ENCODE measurements at places on chromosomes 11 and 22. TPM values are rescaled to one million over a fixed set of nuclear protein-coding genes. Genes with fewer than 3 reads are reported as not detected.

- DNase-seq, result no peak
Measured at GRCh38 chr22:45678961-45679912, 7.6 kb downstream of the ATXN10 start.

Gene ZFPL1
- total RNA-seq, result 19.9 TPM

- DNase-seq, result no peak
Measured at GRCh38 chr11:114479331-114479730, 40.1 kb downstream of the REXO2 start.

Gene NTM
- 1.5 TPM for total RNA-seq
